ENCODE measurements at places on chromosomes 7 and 10.

DNA sequence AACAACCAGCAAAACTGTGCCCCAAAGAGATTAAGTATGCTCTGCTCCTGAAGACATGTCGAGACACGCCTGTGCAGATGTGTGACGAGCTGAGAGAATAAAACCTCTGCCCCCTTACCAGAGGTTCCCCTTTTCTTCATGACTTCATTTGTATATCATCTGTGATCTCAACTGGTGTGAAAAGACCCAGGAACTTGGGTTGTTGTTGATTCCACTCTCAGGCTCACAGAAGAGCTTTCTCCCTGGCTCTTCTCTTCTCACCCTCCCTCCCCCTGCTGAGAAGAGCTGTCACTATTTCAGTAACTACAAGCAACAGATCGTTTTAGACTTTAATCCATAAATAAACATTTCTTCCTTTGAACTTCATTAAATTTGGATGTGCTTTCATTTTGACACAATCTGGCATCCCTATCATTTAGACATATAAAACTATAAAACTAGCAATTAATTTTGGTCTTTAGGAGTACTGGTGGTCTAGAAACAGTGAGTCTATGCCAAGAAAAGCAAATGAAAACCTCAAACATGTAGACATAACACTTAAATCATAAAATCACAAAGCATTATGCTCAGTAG is 179.3 kb upstream of the FZD8 start:
- no peak overlapping the region for H3K4me3 ChIP-seq
- H3K27me3 ChIP-seq = no peaks in the 10 kb centered on the region
- no peak for DNase-seq
- H3K27ac ChIP-seq = no peak overlapping the region

DNA sequence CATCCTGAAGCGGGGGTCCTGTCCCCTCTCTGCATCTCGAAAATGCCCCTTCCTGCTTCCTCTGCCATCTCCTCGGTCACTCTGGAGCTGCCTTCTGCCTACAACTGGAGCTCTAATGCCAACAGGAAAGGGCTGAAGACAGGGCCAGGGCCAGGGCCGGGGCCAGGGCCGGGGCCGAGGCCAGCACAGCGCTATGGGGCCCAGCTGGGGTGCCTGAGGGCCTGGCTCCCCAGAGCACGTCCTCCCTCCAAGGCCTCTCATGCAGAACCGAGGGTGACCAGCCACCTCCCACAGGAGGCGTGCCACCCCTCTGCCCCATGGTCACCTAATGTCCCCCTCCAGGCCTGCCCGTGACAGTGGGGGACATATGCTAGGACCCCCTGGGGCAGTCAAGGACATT is 155.7 kb downstream of the PRKAG2 start:
- H3K4me3 ChIP-seq = no peak overlapping the region
- DNase-seq = no peak
- no peak overlapping the region for H3K27ac ChIP-seq
- H3K27me3 ChIP-seq = no peaks in the 10 kb centered on the region
- peaks cover 3% of the 10 kb centered on the region for H3K36me3 ChIP-seq

GRCh38 chr10:70135684-70136083 is 3.1 kb upstream of the AIFM2 start:
- H3K27ac ChIP-seq = no peak overlapping the region
- H3K36me3 ChIP-seq = peaks cover 12% of the 10 kb centered on the region
- no peak overlapping the region for H3K4me3 ChIP-seq
- no peak for DNase-seq

DNA sequence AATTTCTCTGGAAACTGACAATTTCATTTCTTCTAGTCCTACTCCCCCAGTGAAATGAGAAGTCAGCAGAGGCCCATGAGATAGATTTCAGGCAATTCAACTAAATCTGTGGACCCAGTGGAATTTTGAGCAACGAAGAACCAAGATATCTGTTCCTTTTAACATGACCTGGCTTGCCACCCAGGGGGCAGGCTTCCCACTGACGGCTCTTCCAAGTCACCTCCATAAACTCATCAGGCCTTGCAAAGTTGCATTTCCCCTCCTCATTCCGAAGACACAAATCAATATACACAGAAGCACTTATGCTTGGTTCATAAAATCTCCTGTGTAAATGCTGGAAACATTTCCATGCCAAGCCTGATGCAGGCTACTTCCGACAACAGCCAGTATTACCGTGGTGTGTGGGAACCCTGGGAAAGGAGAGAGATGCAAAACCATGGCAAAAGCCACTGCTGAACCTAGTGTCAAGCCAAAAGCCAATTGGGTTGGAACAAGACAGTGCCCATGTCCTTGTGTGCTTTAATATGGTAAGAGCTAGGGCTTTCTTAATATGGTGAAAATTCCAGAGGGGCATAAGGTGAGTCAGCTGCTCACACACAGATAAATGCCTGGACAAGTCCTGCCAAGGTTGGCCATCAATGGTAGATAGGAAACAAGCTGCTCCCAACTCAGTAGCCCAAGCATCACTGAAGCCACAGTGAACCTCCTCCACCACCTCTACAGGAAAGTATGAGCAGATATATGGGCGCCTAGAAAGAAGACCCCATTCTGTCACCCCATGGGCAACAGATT is 1.6 kb downstream of the FRMD4A start:
- no peak for DNase-seq
- no peaks in the 10 kb centered on the region for H3K36me3 ChIP-seq
- H3K4me3 ChIP-seq = no peak overlapping the region
- no peaks in the 10 kb centered on the region for H3K27me3 ChIP-seq
- no peak overlapping the region for H3K27ac ChIP-seq
- H3K4me1 ChIP-seq = no peaks in the 10 kb centered on the region

DNA sequence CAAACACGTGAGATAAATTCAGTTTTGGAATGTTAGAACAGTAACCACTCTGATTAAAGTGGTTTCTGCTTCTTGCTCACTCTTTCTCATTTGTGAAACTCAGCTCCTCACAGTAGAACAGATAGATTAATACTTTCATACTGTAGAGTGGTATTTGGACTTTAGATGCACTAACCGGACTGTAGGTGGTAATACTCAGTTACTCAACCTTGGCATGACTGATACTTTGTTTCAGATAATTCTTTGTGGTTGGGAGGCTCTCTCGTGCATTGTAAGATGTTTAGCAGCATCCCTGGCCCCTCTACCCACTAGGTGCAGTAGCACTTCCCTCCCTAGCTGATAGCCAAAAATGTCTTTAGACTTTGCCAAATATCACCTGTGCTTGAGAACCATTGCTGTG is 37.6 kb downstream of the MCU start:
- H3K36me3 ChIP-seq = no peaks in the 10 kb centered on the region
- H3K27me3 ChIP-seq = no peaks in the 10 kb centered on the region
- no peak overlapping the region for H3K4me3 ChIP-seq
- no peak for DNase-seq

Measured in T-cell (primary cell).